ENCODE measurements at places on chromosomes 4 and X.

GRCh38 chr4:77007358-77008230, 58.0 kb downstream of the SEPTIN11 start:
- DNase-seq: no peak
- H3K4me3 ChIP-seq: no peak overlapping the region
- no peaks in the 10 kb centered on the region for H3K27me3 ChIP-seq
- H3K36me3 ChIP-seq: peaks cover 8% of the 10 kb centered on the region
- H3K27ac ChIP-seq: peak overlapping the region; percentile 10

DNA sequence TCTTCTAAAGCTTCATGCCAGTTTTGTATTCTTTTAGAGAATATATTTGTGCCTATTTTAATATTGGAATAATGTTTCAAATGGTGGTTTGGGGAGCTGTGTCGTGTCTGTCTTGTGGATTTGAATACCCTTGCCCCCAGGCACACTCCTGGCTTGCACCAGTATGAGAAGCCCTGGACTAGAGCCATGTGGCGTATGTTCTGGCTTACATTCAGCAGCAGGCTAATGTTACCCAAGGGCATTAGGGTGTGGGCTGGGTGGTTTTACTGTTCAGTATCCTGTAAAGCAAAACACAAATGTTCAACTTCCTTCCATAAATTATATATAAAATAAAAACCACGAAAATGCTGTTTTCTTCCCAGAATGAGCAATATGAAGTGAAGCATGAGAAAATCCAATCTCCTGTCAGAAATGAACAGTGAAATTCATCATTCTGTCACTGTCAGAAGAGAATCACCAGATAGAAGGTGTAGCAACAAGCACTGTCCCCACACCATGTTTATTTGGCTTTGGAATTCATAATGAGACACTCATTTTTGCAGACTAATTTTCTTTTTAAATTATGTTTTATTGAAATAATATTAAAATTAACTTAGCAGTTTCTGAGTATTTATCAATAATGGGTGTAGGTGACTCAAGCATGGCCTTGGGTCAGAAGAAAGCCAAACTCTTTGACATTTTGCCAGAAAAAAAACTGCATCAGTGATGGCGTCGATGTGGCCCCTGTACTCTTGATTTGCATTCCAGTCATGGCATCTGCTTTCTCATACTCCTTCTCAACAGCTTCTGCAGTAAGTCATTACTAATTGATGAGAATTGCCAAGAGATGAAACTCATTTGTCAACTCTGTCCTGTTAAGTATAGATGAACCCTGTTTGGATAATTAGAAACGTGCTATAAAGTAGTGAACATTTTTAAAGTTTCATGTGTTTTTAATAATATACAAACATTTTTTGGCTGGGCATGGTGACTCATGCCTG, 43.8 kb downstream of the WWC2 start:
- no peak overlapping the region for H3K4me3 ChIP-seq
- no peaks in the 10 kb centered on the region for H3K36me3 ChIP-seq
- peaks cover 13% of the 10 kb centered on the region for H3K27me3 ChIP-seq

- H3K4me1 ChIP-seq: peaks cover 12% of the 10 kb centered on the region
- DNase-seq: no peak
- peaks cover 51% of the 10 kb centered on the region for H3K27me3 ChIP-seq
- H3K27ac ChIP-seq: no peak overlapping the region
Measured at GRCh38 chr4:176193938-176194337, 1.4 kb downstream of the SPATA4 start.

GRCh38 chrX:50579955-50580354, 109.3 kb upstream of the DGKK start:
- no peak overlapping the region for H3K27ac ChIP-seq
- peak; percentile 10 for DNase-seq
- H3K4me3 ChIP-seq: no peak overlapping the region
- H3K27me3 ChIP-seq: peaks cover 25% of the 10 kb centered on the region
- no peaks in the 10 kb centered on the region for H3K36me3 ChIP-seq

DNA sequence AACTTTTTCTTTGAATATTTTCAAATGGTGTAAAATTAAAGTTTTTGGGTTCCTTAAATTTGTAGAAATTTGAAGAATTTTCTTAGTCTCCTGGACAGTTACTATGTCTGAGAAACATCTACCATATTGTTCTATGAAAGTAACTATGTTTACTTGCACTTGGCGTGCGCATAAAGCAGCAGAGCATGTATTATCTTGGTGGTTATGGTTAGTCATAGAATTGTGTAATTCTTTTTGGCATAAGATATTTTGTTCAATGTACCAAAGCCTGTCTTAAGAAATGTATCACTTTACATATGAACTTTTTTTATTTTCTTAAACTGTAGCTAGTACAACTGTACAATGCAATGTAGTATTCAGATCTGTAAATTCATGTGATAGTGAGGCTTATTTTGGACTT, 49.2 kb downstream of the CDS1 start:
- H3K36me3 ChIP-seq: no peaks in the 10 kb centered on the region
- no peak overlapping the region for H3K27ac ChIP-seq
- H3K27me3 ChIP-seq: no peaks in the 10 kb centered on the region
- no peak overlapping the region for H3K4me3 ChIP-seq
- no peak for DNase-seq
- no peaks in the 10 kb centered on the region for H3K4me1 ChIP-seq

Data from central memory CD8-positive, alpha-beta T cell (primary cell).